Stimulated activated CD8-positive, alpha-beta memory T cell treated with anti-CD3 and anti-CD28 coated beads, Interleukin-12 subunit alpha, Interleukin-12 subunit beta, amount 100 ng/mL, for 4 hours (primary cell): ENCODE measurements at places on chromosomes 1 and 21.

GRCh38 chr1:119866451-119866850 lies 29.9 kb downstream of the ADAM30 start:
- no peak for DNase-seq

DNA sequence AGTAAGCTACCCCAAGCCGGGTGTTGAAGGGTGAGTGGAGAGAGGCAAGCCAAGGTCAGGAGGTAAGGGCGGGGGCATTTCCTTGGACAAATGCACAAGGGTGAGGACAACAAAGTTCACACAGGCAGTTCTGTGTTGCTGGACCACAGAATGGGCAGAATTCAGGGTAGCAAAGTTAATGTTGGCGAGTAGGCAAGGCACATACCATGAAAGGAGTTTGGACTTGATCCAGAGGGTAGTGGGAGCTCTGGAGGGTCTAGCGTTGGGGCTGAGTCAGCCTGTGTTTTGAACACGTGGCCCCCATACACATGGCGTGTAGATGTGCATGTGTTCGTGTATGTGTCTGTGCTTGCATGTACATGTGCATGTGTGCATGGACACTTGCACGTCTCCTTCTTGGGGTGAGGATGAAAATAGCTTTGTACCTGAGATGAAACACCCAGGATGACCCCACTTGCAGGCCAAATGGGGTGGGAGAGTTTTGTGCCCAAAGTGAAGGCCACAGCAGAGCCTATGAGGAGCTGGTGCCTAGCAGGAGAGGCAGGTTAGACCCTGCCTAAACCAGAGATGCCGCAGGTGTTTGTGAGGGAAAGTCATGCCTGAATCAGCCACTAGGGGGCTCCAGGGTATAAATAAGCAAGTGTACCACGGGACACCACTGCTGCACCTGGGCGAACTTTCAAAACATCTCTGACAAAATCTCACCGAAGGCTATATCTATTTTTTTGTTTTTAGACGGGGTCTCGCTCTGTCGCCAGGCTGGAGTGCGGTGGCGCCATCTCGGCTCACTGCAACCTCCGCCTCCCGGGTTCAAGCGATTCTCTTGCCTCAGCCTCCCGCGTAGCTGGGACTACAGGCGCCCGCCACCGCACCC lies 21.8 kb downstream of the SLC27A3 start:
- peak; percentile 59 for DNase-seq

DNA sequence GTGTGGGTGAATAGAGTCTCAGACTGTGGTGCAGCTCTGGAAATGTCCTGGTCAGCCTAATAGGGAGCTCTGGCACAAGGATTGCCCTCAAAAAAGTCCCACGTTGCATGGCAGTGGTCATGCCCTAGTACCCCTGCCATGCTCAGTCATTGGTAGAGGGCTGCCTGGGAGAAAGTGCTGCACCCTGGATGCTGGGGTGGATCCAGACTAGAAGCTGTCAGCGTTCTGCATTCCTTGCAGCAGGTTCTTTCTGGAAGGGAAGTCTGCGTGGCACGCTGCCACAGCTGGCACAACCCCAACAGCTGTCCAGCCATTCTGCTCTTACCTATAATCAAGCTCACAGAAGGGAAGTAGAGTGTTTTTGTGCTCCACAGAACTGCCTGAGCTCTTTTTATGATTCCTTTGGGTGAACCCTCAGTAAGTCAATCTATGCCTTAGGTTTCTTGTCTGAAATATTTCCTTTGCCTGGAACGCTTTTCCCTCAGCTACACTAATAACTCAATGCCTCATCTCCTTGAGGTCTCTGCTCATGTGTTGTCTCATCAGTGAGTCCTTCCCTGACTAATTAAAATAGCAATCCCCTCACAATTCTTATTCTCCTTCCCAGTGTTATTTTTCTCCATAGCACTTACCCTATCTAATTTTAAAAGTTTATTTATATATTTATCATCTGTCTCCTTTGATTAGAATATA lies 61.5 kb upstream of the JAK1 start:
- DNase-seq: no peak

GRCh38 chr1:167158111-167158812 lies 62.4 kb upstream of the POU2F1 start:
- no peak for DNase-seq

DNA sequence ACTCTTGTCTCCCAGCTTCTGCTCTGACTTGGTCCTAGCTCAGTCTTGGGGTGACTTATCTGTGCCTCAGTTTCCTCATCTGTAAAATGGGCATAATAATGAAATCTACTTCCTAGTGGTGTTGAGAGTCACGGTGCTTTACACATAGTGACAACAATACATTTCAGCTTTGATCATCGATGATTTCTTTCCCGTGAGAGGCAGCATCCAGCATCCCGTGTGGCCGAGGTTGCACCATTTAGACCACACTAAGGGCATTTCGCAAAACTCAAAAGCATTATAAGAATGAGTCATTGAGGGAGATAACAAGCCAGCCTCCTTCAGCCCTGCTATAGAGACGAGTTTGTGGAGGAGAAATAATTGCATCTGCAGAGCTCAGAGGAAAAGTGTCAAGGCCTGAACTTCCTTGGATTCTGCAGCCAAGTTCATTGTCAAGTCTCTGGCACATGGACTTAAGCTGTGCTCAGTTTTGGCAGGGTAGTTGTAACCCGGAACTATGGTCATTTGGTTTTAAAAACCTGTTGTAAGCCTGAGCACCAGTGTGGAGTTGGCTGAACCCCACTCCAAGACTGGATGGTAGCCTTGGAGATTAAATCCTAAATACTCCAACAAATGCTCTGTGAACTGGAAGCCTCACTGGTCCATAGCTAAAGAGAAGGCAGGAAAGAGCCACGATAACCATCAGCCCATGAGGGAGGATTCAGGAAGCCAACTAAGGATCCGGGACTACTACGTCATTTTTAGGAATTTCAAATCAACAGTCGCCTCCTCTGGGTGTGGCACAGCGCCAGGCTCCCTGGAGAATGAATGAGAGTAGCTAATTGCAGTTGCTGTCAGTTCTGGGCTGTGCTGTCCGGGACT lies 64.2 kb downstream of the TCP10L start:
- no peak for DNase-seq

DNA sequence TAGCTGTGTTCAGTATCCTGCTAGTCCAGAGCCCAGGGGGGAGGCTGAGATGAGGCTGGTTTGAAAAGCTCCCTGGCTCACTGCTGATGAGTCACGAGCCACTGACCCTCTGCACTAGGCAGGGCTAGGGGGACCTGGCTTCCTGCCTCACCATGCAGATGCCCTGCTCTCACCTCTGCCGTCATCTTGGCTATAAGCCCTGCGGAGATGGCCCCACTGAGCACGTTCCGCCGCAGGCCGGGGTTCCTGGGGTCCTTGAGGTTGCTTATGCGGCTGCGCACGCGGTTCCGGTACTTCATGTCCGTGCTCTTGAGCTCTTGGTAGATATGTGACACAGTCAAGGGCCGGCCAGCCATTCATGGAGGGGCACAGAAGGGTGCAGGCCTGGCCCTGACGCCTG lies 24.1 kb upstream of the ZNF436 start:
- DNase-seq: no peak
